Stimulated activated CD4-positive, alpha-beta T cell treated with anti-CD3 and anti-CD28 coated beads, Interleukin-1b, Interleukin-23, amount 100 ng/mL, for 1 hour (primary cell): ENCODE measurements at places on chromosomes 1 and 21.

GRCh38 chr1:66438062-66438461 is 95.9 kb upstream of the SGIP1 start:
- no peak for DNase-seq

DNA sequence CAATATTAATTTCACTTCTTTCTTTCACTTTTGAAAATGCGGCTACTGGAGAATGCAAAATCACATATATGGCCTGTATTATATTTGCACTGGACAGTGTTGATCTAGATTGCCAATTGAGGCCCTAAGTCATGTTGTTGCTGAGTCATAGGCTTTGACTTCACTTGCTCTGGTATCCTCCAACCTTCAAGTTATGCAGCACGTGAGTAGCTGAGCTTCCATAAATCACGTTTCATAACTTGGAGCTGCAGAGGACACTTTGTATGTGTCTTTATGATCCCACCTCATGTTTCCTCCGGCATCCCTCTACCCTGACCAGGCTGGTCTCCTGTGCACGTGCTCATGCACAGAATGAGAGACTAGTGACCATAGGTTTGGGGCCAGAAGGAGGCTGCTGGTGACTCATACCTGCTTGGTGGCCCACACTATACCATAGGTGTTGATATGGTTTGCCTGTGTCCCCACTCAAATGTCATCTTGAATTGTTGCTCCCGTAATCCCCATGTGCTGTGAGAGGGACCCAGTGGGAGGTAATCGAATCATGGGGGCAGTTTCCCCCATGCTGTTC is 103.0 kb upstream of the TSPAN2 start:
- DNase-seq: no peak

DNA sequence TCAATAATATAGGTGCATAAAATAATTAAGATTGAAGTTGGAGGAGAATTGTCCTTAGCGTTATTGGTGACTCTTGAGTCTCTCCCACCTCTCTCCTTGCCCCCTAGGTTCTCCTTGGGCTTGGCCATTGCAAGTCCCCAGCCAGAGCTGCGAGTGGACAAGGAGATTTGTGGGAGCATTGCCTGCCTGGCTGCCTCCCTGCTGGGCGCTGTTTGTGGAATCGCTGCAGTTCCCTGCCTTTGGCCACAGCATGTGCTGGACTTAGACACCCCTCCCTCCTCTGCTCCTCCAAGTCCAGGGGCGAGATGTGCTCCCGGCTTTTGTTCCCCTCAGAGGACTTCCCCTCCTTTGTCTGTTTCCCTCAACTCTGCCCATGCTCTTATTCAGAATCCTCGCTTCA is 21.9 kb upstream of the HUNK start:
- DNase-seq: no peak

DNA sequence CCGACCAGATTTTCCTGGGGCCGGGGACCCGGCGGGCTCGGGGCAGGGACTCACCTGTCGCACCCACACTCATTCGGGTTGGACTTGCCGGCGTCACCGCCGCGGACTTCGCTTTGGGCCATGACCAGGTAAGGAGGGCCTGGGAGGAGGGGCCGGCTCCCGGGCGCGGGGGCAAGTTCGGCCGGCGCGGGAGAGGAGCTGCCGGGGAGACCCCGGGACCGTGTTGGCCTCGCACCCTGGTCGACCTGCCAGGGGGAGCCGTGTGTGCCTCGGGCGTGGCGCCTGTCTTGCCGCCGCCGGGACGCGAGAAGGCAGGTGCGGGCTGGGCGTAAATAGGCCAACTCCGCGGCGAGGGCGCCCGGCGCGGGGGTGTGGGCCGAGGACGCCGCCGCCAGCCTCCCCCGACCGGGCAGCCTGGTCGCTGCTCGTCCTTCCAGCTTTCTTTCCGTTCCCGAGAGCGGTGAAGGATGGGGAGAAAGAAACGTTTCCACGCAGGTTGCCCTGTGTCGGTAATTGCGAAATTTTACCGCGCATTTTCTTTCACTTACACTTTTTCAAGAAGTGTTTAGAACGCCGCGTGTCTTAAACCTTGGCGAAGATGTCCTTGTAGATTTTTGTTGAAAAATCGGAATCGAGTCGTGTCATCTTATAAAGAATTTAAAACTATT is 558 bp downstream of the USP1 start:
- DNase-seq: no peak

DNA sequence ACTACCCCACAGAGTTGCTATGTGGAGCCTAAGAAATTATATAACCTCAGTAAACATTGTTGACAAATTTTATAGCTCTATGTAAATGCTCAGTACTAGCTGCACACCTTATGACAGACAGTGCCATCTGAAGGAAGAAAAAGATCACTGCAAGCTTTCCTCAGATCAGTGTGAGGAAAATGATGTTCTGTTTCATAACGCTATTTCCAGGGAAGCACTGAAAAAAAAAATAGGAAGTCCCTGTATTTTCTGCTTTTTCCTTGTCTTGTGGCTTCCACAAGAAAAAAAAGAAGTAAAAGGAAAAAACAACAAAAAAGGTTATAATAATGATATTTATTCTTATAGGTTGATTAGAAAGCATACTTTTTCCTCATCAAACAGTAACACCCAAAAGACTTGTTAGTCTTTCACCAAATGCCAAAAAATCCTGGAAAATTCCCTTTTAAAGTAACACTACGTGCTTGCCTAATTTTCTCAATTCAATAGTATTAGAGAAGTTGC is 23.2 kb downstream of the LYST start:
- DNase-seq: no peak

- DNase-seq: no peak
These were observed 21.0 kb downstream of the S100A10 start for GRCh38 chr1:151972542-151973248.

- DNase-seq: no peak
These were observed 68.7 kb upstream of the CD5L start for GRCh38 chr1:157910270-157910669.

- no peak for DNase-seq
These were observed 2.7 kb downstream of the FCER1G start for GRCh38 chr1:161217831-161218230.

- no peak for DNase-seq
These were observed 46.4 kb upstream of the NBL1 start for GRCh38 chr1:19597496-19598309.

- no peak for DNase-seq
These were observed 57.8 kb upstream of the ID3 start for GRCh38 chr1:23617084-23617521.

DNA sequence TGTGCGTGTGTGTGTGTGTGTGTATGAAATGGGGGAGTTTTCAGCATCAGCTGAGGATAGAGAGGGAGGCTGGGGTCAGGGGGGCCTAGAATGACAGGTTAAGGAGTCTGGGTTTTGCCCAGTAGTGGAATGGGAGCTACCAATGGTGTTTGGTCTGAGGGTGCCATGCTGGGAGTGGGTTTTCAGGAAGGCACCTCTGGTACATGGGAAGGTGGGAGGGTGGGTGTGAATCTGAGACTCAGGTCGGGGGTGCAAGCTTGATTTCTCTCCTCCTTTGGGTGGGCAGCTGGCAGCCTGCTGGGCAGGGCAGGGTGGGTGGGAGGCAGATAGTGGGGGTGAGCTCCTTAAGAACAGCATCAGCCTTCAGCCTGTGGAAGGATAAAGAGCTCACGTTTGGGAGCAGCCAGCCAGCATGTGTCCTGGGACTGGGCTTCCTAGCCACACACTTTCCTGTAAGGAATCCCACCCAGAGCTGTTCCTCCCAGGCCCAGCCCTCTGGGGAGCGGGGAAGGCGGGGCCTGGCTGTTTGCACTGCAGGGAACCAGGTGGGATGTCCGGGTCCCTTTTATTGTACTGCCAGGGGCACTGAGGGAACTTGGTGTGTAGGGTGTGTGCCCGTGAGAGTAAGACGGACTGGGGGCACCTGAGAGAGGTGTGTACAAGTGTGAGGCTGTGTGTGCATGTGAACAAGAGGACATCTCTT is 152.8 kb downstream of the FOXD2 start:
- no peak for DNase-seq

DNA sequence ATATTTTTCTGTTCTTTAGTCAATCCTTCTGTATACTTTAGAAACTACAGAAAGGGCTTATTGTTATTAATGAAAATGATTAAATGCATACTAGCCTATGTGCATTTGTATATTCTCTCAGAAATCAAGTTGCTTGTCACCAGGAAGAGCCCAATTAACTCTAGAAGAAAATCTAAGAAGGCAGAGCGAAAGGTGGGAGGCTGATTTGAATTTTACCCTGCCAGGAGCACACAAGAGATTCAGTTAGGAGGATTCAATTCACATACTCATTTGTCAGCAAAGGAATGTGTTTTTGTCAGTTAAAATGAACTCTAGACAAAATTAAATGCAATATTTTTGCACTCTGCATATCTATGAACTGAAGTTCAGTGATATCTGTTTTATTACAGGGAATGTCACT is 411.8 kb downstream of the KCNT2 start:
- DNase-seq: no peak

DNA sequence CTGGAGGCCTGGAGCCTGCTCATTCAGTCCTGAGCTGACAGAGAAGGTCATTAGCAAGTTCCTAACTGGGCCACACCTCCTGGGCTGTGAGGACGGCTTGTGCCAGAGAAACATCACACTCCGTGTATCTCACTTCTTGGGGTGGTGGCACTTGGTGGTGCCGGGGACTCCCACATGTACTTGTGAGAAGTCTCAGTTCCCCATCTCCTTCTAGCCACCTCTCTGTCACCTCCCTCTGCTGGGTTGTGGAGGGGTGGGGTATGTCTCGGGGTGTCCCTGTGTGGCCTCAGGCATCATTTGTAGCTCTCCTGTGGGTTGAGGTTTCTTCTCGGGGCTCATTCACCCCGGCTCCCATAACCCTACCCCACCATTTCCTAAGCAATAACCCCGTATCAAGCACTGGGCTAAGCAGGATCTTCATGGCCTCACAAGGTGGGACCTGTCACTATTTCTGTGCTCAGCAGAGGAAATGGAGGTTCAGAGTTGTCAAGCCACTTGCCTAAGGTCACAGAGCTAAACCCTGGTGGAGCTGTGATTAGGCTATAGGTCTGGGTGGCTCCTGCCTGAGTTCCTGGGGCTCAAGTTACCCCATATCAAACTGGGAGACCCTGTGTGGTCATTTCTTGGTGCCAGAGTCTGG is 62.5 kb downstream of the UBIAD1 start:
- no peak for DNase-seq

GRCh38 chr1:63501256-63501655 is 21.8 kb downstream of the ITGB3BP start:
- DNase-seq: no peak

GRCh38 chr1:50836117-50836516 is 124.0 kb downstream of the FAF1 start:
- DNase-seq: no peak

DNA sequence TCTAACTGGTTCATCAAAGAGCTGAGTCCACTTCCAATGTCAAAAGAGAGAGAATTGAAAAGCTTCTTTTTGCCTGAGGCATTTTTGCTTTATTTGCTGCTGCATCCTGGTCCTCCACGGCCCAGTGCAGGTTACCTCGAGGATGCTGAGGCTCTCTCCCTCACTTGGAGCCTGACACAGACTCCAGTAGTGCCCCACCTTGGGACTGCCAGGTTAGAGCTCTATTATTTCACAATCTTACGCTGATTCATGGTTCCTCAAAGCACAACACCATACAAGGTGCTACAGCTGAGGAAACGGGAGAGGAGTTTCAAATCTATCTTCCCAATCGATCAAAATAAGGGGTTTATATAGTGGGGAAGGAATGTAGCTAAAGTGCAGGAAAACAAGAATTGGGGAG is 13.6 kb upstream of the PLPPR4 start:
- no peak for DNase-seq

DNA sequence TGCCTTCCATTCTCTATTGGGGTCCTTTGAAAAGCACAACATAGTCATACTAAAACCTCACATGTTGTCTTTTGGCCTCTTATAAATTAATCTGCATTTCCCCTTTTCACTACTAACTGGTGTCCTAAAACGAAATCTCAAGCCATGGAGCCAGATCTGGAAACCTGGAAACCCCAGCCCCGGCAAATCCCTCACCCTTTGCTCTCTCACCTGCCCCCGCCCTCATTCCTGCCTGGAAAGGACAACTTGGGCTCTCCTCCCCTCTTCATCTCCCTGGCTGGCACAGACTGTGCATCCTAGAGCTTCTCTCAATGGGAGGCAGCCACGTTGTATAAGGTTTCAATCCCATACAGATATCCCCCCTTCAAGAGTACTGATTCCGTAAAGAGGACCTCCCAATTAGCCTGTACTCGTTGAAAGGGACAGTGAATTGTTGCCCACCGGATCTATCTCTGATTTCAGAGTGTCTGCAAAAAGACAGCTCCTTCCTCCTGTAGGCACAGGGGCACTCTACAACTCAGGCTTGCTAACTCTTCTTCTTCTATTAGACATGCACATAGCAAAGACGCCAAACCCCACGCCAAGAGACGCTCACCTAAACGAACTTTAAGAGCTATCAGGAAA is 1.4 kb downstream of the DUSP10 start:
- DNase-seq: no peak

GRCh38 chr1:29708381-29708780 is 472.1 kb downstream of the PTPRU start:
- DNase-seq: no peak

DNA sequence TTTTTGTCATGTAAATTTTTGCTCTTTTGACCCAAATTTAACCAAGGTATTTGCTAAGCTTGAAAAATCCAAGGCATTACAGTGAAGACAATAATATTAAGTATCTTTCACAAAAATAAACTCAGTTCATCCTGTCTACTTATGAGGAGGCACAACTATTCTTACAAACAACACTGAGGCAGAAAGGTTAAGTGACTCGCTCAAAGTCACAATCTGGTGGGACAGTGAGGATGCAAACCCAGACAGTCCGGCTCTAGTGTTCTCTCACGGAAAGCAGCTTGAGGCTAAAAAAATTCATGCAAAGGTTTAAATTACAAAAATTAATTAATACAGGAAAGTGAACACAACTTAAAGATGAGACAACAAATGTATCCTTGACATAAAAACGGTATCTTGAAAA is 125.3 kb downstream of the SIPA1L2 start:
- no peak for DNase-seq

GRCh38 chr1:186374303-186375151 is 526 bp downstream of the TPR start:
- no peak for DNase-seq

GRCh38 chr1:65691152-65691900 is 101.4 kb upstream of the PDE4B start:
- no peak for DNase-seq

DNA sequence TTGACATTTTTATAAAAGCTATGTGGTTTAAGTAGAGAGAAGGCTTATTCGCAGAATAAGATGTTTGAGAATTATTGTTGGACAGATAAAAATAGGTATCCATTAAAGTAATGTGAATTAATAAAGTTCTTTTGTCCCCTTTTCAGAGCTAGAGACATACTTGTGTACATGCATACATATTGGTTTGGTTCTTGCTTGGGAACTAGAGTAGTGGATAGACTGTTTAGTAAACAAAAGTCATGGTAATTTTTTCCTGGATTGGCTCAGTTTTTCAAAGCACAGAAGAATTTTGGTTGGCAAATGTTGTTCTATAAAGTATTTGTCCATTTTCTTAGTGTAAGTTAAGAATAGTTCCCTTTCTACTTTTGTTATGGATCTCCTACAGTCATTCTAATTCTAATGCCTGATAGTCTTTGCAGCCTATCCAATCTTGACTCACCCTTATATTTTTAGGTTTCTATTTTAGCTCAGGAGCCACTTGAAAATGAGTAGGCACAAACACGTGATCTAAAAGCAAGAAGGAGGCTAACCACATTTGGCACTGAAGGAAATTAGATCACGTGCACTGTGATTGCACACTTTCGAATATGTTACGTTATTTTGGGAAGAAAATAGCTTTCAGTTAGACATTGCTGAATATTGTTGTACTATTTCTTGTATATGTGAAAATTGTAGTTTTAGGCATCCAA is 47.0 kb downstream of the RABGAP1L start:
- DNase-seq: no peak
